ENCODE measurements at places on chromosomes 2 and 18. TPM values are rescaled to one million over a fixed set of nuclear protein-coding genes. Genes with fewer than 3 reads are reported as not detected.

Gene ACTG2
- 0.65 TPM for polyA plus RNA-seq

DNA sequence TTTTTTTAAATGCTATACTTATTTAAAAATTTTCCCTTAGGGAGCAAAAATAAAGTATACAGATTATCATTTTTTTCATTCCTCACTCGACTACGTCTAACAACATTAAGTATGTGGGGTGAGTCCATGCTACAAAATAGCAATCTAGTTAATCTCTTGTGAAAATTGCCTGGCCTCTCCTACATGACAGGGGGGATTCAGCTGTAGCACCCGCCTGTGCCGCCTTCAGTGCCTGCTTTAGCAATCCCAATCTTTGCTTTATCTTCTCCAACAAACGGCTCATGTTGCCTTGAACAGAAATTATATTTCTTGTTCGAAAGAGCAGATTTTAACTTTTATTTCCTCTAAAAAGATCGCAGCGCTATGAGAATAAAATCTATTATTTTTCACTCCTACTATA lies 2.4 kb upstream of the SOX11 start:
- no peak for DNase-seq

DNA sequence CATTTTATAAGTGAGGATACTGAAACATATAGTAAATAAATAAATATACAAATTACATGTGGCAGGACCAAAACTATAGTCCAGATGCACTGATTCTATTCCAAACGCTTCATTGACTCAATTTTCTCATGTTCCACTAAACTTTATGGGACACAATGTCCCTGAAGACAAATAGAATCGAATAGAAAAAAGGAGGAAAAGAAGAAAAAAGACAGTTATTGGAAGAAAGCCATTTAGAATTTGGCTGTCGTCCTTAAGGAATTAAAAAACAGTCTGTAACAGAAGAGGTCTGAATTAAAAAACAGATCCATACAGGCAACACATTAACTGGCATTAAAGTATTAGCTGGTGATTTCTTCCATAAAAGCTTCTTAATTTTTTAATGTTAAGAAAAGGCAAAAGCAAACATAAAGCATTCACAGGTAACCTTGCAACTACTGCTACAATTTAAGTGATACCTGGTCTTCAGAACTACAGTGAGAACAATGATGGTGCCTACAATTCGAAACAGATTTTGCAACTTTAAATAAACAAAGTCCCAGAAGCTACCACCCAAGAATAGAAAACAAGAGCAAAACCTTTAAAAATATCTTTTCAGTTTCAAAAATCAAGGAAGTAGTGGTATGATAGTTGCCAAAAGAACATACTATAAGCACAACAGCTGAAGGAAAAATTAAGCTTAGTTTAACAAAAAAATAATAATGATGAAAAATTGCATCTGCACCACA lies 17.4 kb upstream of the CHAC2 start:
- no peak for DNase-seq

Gene RAD51AP2
- polyA plus RNA-seq: 0.20 TPM
